ENCODE measurements at places on chromosomes 1 and 21.

DNA sequence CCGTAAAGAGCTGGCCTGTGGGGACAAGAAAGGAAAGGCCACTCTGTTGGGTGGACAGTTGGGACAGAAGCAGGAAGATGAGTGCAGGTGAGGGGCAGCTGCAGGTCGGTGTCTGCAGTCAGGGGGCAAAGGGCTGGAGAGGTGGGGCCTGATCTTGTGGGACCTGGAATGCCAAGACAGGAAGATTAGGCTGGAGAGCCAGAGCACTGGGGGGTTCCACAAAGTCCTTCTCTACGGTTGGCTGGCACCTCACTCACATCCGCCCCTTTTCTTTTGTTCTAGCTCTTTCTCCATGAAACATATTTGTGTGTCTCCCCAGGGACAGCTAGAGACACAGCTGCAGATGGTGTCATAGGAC is 404.1 kb downstream of the PTPRU start:
- no peak for DNase-seq

DNA sequence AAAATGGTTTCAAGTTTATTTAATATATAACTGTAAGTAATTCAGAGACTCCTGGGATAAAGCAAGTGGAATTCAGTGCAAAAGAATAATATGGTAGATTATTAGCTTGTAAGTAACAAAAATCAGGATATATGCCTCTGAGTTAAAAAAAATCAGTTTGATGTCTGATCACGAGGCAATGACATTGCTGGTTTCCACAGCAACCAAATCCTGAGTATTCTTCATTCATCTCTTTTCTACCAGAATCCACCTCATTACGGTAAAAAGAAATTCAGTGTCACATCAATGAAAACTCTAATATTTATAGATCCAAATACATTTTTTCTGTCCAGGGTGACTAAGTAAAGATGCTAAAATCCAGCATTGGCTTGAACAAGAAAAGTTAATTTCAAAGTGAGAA is 642.3 kb upstream of the TMPRSS15 start:
- DNase-seq, result no peak

GRCh38 chr1:185864889-185865517 is 130.8 kb downstream of the HMCN1 start:
- DNase-seq, result no peak

DNA sequence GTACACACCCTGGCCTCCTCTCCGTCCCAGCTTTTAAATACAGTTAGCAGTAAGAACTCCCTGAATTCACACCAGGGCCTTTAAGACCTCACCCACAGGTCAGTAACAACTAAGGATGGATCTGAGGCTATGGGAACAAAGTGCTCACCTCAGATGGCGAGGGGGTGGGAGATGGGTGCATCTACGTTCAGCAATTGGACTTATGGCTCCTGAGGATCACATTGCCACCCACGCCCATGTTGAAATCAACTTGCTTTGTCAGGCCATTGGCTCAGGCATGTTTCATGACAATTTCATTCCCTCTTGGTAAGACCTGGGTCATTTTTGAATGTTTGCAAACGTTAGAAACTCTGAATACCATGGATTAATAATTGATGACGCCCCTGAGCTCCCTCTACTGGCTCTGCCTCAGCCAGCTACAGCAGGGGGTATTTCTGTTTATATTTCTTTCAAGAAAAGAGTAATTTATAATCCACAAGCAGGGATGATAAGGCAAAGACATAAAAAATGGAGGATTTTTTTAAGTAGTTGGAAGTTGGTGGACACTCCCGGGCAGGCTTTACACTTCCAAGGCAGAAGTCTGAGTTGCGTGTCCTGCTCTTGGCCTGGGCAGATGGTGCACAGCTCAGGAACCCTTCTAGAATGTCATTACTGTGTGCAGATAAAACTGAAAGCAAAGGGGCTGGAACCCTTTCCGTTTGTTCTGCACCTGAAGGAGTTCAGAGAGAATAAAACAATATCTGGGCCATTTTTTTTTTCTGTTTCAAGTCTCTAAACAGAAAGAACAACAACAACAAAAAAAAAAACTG is 13.7 kb upstream of the LBR start:
- no peak for DNase-seq

- no peak for DNase-seq
These were observed 20.9 kb downstream of the ZBTB40 start for GRCh38 chr1:22472596-22472995.

- DNase-seq, result no peak
These were observed 29.2 kb downstream of the NID1 start for GRCh38 chr1:236035681-236036101.

- DNase-seq, result no peak
These were observed 286.1 kb upstream of the USP25 start for GRCh38 chr21:15443740-15444117.

GRCh38 chr1:35571263-35571662 is 1.9 kb upstream of the TFAP2E start:
- DNase-seq, result no peak

- peak; percentile 76 for DNase-seq
These were observed 836 bp downstream of the CDC7 start for GRCh38 chr1:91501523-91501851.

DNA sequence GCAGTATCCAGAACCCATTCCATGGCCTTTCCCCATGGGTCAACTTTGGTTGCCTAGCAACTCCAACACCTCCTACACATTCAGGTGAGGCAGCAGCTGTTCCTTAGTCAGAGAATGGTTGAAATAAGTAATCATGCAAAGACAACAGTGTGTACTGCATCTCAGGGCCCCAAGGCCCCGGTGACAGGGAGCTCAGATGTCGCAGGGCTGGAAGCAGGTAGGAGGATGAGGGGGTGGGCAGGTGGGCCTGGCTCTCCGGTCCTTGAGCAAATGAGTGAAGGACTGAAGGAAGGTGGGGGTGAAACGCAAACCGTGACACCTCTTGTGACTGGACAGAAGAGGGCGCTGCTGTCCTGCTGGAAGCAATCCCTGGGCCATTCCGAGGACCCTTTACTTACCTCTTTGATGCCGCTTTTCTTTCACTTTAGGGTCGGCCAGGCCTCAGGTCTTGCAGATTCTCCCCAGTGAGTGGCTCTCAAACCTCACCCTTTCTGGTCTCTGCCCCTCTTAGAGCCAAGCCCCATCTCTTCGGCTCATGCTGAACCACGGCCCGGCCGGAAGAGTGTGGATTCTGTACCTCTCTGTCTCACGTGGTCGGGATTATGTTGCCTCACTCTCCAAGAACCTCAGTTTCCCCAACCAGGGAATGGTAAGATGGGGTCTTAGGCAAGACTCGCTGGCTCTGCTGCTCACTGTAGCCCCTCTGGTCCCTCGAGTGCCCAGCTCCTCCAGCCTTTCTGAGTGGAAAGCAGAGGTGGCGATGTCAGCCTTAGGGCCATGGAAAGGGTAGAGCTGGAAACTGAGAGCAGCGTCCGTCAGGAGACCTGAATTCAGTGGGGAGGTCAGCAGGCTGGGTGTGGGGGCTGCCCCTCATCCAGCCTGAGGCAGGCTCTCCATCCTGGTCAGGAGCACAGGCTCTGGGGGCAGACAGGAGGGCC is 5.6 kb upstream of the KCNA10 start:
- DNase-seq, result peak; percentile 17

DNA sequence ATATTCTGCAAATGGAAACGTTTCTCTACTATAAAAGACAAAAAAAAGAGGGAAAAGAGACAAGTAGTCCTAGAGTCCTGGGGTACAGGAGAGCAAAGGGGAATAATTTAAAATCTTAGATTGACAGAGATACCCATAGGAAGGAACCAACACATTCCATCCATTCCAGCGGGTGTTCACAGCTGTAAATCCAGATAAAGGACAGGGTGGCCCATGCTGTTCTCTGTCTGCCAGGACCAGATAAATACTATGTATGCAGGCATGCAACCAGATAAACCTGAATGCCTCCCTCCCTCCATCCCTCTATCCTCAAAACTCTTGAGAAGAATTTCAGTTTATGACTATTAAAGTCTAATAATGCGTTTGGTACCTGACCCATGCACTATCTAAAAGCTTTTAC is 131.8 kb downstream of the PTPN14 start:
- DNase-seq, result no peak

- DNase-seq, result no peak
These were observed 917 bp downstream of the RAP1A start for GRCh38 chr1:111620441-111620971.

DNA sequence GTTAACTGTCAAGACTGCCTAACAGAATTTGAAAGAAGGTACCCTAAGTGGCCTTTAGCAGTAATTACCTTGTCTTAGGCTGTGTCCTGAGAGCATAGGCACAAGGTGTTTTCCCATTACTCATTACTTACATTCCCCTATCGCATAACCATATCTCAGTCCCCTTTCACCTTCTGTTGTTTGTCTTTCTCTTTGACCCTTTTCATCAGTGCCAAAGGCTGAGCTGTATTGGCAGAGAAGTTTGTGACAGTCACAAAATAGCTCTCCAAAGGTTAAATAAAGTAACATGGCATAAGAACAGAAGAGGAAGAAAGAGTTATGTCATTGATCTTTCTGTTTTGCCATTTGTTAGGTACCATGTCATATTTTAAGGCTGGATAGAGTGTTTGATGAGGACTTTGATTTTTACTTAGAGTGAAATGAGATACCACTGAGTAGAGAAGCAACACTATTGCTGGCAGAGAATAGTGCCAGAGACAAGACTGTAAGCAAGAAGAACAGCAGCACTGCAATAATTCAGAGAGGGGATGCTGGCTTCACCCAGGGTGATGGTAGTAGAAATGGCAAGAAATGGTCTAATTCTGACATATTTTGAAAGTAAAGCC is 497.8 kb downstream of the TTLL7 start:
- DNase-seq, result no peak

- DNase-seq, result no peak
These were observed 434.4 kb downstream of the PTPRU start for GRCh38 chr1:29670752-29671151.

DNA sequence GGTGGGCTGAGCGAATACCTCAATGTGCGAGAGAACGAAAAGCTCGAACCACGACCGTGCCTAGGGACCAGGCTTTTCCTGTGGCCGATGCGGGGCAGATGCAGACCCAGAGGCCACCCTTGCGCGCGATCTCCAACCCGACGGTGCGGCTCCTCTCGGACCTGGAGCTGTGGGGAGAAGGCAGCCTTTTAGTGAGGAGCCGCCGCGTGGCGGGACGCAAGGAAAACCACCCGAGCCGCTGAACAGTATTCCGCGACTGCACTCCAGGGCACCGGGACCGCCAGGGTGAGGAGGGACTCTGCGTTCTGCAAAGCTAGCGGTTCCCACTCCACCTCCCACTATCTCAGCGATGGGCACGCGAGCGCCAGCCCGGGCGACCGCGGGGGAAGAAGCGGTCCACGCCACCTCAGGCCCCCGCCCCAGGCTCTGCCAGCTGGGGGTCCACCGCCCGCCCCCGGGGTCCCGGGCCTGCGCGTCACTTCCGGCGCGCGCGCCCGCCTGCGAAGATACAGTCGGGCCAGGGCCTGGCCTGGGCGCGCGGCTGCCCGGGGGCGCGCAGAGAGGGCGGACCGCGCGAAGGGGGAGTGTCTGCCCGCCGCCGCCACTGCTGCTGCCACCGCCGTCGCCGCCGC is 66.5 kb upstream of the PRKACB start:
- DNase-seq, result peak; percentile 66

DNA sequence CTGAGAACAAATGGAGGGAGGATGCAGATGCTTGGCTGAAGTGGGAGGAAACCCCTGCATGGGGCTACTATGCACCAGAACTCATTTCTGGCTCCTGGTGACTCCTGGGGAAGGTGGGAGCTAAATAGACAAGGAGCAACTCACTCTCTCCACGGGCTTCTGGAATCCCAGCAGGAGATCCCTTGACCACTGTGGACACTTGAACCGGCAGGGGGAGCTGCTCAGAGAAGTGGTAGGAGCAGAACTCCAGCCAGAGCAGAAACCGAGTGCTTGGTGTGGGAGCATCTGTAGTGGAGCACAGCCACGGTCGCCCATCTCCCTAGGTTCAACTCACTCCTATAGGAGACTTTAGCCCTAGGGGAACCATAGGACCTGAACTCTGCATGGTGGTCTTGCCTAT is 205.6 kb upstream of the GJB5 start:
- DNase-seq, result no peak

- no peak for DNase-seq
These were observed 82.6 kb downstream of the VWA5B1 start for GRCh38 chr1:20373286-20373685.

- DNase-seq, result no peak
These were observed 20.6 kb downstream of the TESK2 start for GRCh38 chr1:45470306-45470798.

GRCh38 chr1:236492378-236492777 is 31.4 kb upstream of the LGALS8 start:
- no peak for DNase-seq

DNA sequence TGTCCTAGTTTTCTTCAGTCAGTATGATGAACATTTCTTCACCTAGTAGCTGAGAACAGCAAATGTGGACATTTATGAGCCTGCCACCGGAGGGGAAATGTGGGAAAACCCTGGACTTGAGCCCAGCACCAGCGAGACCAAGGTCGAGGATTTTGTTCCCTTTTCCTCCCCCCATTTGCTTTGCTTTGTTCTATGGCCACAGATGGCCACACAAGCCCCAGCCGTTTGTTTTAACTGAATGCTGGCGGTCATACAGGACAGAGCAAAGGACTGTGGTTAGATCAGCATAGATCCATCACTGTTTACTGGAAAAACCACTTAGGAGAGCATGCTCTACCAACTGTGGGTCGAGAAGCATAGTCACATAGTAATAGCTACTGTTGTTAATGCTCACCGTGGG is 20.9 kb downstream of the SH2D2A start:
- DNase-seq, result no peak
